Neural crest cell (in vitro differentiated cells): ENCODE measurements at places on chromosomes 2 and 18.

DNA sequence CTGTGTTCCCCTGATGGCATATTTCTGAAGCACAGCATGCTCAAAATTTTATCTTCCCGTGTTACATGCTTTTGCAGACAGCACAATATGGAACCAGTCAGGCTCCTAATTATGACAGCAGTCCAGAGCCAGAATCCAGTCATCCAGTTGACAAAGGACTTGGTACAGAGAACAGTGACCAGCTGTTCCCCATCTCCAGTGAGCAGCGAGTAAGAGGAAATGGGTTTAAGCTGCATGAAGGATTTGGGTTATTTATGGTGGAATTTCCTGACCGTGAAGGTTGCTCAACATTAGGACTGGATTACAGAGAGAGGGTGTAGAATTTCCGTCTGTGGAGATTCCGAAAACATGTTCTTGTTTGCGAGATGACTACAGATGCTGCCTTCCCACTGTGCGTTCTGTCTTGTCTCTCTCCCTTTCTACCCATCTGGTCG is 24.4 kb downstream of the SGPP2 start:
- no peak for DNase-seq

DNA sequence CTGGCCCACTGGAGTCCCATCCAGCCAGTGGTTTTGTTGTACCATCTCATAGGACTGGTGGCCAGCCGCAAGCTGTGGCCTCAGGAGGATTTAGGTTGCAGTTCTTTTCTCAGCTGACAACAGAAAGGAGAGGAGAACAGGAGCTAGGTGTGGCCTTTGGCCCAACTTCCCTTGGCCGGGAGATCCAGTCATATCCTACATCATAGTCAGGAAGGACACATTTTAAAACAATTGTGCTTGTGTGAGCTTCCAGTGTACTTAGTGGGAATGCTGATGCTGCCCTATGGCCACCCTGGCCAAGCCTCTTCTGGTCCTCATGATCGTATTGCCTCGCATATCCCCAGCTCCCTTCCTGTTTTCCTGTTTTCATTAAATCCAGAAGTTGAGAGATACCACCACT is 98.1 kb downstream of the WDSUB1 start:
- DNase-seq, result no peak

GRCh38 chr18:80163183-80163582 is 54.1 kb downstream of the ADNP2 start:
- no peak for DNase-seq

GRCh38 chr2:38572167-38572566 is 30.6 kb downstream of the HNRNPLL start:
- DNase-seq, result no peak

DNA sequence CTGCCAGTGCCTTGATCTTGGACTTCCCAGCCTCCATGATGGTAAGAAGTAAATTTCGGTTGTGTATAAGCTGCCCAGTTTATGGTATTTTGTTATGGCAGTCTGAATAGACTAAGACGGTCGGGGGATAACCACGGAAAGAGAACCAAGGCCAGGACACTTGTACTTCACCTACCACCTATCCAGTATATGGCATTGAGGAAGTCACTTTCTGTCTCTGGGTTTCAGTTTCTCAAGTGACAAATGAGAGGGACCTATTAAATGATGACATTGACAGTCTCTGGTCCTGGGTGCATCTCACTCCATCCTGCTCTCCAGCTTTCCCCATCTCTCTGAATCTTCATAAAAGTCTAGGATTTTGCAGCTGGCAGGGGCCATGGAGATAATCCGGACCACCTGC is 183.8 kb upstream of the MSH6 start:
- DNase-seq, result no peak

- no peak for DNase-seq
These were observed 20.9 kb upstream of the BAZ2B start for GRCh38 chr2:159637240-159637639.

DNA sequence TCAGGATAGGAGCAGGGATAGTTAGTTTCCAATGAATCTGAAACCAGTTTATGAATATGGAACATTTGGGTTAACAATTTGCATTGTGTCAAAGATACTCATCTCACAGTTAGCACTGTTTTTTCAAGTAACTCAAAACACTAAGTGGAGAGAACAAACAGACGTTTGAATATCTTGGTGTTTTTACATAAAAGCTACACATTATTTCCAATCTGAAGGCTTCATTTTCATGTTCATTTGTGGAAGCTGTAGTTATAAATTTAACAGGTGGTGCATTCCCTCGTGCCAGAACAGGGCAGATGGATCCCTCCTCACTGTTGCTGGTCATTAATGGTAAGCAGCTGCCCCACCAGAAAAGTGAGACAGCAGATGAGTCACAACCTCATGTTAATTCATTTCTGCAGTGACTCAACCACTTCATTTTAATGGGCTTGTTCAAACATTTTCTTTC is 286.9 kb downstream of the TMX3 start:
- no peak for DNase-seq

- no peak for DNase-seq
These were observed 88.9 kb upstream of the CRIM1 start for GRCh38 chr2:36266536-36267121.

DNA sequence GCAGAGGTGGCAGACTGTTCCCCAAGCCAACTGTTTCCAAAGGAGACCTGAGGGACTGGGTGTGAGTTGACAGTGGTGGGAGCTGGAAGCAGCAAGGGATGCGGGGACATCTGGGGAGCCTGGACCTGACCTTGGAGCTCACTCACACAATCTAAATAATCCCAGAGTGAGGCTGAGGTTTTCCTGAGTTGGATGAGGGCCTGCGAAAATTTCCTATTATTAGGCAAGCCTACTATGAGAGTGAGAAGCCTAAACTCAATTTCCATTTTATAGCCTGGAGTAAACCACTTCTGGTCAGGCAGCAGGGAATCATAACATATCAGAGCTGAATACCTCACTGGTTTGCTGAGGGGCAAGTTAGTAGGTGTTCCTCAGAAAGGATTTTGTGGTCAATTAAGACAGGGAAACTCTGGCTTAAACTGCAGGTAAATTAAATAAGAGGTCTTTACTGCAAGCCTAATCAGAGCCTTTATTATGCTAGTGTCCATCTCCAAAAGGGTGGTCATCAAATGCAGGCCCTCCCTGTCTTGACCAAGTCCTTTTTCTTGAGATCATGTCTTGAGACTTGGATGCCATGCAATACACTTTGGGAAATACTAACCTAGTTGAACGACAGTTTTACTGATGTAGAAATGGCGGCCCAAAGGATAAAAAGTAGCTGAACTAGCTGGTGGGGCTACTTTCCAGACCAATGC is 1.7 kb upstream of the COX5B start:
- DNase-seq, result no peak

GRCh38 chr18:55296115-55296514 is 291.9 kb downstream of the TCF4 start:
- DNase-seq, result no peak

DNA sequence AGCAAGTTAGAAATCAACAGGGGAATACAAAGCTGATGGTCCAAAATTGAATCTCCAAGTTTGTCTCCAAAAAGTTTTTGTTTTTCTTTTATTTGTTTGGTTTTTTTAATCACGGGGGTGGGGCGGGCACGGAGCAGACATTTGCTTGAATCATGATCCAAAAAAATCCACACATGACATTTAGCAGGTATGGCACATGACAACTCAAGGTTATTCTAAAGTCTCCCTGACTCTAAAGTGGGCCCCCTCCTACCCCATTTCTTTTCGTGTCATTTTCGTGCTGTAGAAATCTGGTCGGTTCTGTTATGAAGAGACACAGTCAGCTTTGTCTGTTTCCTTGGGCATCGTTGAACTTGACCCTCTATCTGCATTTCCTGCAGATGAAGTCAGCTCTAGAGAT is 14.6 kb downstream of the RNU4ATAC start:
- no peak for DNase-seq

- DNase-seq, result no peak
These were observed 15.2 kb upstream of the CCDC74B start for GRCh38 chr2:130160131-130160530.

DNA sequence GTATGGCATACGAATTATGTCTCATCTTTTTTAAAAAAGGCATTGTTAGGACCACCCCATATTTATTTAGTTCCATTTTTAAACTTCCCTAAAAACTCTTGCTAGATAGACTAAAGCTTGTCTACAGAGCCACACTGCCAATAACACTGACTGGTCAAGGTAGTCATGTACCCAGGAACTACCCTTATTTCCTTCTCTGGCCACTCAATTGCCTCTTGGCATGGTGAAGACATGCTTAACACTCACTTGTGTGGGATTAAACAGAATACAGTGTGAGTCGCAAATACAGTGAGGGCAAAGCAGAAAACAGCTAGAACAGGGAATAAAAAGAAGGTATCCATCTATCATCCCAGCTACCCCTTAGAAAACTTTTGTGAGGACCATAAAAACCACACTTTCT is 57.4 kb downstream of the KCNG3 start:
- no peak for DNase-seq

GRCh38 chr2:207746131-207746530 is 23.6 kb downstream of the FZD5 start:
- DNase-seq, result peak; percentile 46

GRCh38 chr2:47070920-47071824 is 83.9 kb downstream of the STPG4 start:
- no peak for DNase-seq

DNA sequence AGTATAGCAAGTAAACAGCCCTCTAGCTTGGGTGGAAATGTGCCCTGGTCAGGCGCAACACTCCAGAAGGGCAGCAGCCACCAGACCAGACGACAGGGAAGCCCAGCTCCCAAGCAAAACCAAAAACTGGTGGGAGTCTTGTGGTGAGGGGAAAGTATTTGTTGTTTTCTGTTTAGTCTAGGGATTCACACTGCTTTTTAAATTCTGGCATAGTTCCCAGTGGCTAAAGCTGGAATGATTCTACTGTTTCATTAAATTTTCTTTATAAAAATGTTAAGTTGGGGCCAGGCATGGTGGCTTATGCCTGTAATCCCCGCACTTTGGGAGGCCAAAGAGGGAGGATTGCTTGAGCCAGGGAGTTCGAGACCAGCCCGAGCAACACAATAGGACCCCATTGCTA is 38.5 kb downstream of the MERTK start:
- no peak for DNase-seq

DNA sequence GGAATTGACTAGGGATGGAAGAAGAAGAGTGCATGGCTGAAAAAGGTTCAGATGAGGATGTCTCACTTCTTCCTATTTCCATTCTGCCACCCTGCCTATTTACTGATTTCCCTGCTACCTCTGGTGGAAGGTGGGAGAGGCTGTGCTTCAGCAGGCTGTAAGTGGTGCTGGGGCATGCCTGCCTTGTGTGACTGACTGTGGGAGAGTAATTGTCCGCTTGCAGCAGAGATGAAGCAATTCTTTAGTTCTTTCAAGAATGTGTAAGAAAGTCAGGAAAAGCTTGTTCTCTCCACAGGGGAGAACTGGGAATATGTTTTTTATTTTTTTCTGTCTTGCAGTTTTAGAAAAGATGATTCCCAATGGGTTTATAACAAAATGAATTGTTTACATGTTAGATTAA is 72.5 kb upstream of the NYAP2 start:
- no peak for DNase-seq
